ENCODE measurements at places on chromosomes 2 and 18.

DNA sequence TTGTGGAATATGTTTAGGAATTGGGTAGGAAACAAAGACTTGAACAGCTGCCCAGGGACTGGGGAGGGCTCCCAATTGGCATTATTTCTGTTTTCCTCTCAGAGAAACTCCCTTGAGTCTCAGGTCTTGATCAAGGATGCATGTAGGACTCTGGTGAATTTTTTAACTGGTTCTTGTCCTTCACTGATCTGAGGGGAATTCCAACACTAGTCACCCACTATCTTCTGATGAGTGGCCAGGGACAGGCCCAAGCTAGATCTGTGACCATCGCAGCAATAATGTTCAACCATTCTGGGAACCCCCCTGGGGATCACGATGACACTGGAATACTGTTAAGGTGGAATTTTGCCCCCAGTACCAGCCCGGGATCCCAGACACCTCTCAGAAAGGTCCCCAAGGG is 132.0 kb downstream of the SH3BP4 start:
- DNase-seq: no peak

GRCh38 chr18:57353940-57354461 is 1.6 kb downstream of the ST8SIA3 start:
- no peak for DNase-seq

DNA sequence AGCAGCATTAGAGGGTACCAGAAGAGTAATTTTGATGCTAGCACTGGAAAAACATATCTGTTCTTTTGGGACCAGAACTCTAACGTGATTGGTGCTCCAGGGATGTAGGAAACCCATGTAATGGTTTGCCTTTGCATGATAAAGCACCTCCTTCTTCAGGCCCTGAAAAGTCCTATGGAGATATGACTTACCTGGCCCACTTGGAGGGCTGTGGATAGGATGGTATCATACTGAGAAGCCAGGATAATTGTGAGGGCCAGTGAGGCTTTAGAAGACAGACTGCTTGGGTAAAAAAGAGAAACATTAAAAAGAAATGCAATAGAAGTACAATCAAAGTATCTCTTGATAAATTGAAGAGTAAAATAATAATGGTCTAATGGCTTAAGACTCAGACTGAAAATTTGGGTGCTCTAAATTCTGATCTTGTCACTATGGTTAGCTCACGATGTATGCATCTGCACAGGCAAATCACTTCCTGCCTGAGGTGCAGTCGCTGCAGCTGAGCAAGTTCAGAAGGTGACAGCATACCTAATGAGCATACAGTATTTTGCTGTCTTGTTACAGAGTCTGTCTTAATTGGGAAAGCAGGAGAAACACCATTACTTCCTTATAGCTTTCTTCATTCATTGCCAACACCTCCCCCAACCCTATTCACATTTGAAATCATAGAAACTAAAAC is 371.5 kb downstream of the NUP35 start:
- DNase-seq: no peak

DNA sequence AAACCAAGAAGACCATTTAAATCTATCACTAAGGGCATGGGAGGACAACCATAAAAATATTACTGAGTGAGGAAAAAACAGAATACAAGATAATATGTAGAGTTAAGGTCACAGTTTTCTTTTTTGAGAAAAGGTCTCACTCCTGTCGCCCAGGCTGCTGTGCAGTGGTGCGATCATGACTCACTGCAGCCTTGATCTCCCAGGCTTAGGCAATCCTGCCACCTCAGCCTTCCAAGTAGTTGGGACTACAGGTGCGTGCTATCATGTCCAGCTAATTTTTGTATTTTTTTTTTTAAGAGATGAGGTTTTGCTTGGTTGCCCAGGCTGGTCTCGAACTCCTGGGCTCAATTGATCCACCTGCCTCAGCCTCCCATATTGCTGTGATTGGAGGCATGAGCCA is 24.0 kb downstream of the POLR1A start:
- no peak for DNase-seq

- DNase-seq: no peak
These were observed 110.8 kb downstream of the NR4A2 start for GRCh38 chr2:156221703-156222102.

DNA sequence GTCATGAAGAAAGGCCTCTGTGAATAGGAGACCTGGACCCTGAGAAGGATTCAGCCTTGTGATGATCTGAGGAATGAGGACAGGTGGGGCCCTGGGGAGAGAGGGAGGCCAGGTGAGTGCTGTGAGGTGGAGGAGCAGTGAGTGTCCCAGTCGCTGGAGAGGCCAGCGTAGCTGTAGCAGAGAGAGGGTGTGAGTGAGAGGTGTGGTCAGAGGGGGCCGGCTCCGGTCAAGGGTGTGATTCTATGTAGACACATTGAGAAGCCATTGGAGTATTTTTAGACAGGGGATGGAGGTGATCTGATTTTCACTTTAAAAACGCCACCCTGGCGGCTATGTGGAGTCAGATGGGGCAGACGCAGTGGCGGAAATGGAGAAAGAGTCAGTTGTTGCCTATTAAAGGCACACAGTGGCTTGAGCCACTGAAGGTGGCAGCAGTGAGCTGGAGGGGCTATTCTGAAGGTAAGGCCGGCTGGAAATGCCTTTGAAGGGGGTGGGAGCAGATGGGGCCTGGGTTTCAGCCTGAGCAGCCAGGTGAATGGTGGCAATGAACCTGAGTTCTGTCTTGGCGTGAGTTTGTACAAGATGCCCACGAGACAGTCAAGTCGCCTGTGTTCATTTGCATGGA is 55.6 kb downstream of the GREB1 start:
- no peak for DNase-seq

GRCh38 chr2:98664323-98664722 is 55.9 kb downstream of the UNC50 start:
- no peak for DNase-seq

GRCh38 chr2:64943387-64944150 is 45.6 kb upstream of the SLC1A4 start:
- no peak for DNase-seq

DNA sequence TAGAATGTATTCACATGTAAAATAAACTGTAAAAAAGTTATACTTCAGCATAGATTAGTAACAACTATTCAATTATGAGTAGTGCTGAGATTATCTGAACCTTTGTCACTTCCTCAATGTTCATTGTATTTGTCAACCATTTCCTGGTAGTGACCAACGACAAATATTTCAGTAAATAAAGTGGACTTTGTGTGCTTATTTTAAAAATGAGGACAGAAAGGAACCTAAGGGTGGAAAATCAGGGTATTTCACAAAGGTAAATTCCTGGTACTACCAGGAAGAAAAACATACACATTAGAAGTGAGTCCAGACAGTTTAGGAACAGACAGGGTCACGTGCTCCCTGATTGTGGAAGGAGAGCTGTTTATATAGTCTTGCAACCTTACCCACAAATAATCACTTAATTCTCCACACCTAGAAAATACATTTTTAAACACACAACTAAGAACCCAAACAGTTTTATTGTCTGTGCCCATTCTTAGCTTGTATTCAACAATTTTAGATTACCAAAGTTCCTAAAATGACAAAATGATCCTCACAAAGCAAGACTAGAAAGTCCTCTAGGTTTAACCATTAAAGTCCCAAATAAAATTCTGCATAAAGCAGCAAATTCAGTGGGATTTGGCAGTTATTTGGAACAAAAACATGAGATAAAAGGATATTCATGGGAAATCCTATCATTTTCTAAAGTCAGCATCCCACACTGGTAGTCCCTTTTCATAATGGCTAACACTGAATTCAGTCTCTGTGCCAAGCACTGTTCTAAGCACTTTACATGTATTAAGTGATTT is 28.2 kb downstream of the PELI1 start:
- DNase-seq: no peak

- DNase-seq: no peak
These were observed 347.5 kb upstream of the SALL3 start for GRCh38 chr18:78632111-78632541.

DNA sequence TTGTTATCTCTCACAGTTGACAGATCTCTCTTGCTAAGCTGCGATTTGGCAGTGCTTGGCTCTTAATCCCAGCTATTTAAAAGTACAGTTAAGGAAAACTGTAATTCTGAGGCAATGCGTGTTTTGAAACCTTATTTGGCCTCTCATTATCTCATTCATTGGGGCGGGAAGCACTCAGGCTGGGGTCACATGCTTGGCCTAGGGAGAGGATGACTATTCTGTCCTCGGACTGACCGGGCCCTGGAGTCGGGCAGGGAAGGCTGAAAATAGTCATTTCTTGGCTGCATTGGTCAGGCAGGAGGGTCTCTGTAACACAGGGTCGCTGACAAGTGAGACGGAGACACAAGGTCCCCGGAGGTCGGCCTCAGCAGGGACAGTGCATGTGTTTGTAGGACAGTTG is 20.2 kb upstream of the EMILIN2 start:
- no peak for DNase-seq

- DNase-seq: no peak
These were observed 2.0 kb downstream of the SMAD2 start for GRCh38 chr18:47928466-47928865.

GRCh38 chr2:240441326-240441992 is 6.0 kb downstream of the GPC1 start:
- no peak for DNase-seq

- DNase-seq: no peak
These were observed 533.4 kb downstream of the NYAP2 start for GRCh38 chr2:225932811-225933413.

GRCh38 chr18:24936691-24937090 is 415.3 kb downstream of the ZNF521 start:
- no peak for DNase-seq

DNA sequence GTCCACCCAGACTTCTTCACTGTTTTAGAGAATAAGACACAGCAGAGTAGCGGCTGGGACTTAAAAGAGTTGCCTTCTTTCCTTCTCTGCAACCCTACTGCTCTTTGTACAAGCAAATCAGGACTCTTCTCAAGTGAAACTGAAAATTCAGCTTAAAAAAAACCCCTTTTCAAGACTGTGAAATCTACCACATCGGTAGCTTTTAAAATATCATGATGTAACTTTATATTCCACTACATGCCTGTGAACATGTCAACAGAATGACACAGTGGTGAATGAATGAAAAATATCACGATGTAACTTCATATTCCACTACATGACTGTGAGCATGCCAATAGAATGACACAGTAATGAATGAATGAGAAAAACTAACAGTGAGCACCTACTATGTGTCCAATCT is 53.4 kb downstream of the TCF4 start:
- DNase-seq: no peak

GRCh38 chr2:62536873-62537547 is 31.0 kb upstream of the TMEM17 start:
- DNase-seq: no peak

GRCh38 chr2:166230024-166230723 is 102.4 kb upstream of the SCN1A start:
- no peak for DNase-seq

GRCh38 chr2:26243470-26244308 is 743 bp downstream of the HADHA start:
- DNase-seq: no peak

DNA sequence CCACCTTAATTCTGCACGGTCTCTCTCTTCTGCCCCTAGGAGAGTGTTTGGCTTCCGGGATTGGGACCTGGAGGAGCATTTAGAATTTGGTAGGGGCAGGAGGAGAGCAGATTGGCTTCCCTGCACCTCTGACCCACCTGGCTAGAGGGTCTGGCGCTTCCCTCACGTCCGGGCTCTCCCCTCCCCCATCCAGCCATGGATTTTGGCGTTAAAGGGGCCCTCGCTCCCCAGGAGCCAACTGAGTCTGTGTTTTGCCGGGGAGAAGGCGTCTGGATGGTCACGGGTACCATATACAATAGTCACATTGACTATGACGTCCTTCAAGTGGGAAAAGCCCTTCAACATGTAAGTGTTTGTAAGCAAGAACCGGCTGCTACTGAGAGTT is 6.6 kb downstream of the HOXD3 start:
- DNase-seq: no peak

DNA sequence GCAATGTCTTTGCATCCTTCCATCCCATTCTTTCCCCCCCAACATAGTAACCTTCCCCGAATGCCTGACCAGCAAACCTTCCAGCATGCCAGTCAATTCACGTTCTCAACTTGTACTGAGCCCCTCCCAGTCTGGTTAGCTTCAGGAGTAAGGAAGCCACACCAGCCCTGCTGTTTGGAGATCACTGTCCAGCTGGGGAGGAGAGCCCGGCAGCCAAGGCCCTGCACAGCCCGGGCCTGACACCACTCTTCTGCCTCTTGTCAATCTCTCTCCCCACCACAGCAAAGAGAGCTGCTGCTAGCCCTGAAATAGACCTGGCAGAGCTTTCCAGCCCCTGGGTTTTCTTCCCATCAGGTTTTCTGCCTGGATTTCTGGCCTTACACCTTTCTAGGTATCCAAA is 185.8 kb upstream of the ID2 start:
- no peak for DNase-seq

DNA sequence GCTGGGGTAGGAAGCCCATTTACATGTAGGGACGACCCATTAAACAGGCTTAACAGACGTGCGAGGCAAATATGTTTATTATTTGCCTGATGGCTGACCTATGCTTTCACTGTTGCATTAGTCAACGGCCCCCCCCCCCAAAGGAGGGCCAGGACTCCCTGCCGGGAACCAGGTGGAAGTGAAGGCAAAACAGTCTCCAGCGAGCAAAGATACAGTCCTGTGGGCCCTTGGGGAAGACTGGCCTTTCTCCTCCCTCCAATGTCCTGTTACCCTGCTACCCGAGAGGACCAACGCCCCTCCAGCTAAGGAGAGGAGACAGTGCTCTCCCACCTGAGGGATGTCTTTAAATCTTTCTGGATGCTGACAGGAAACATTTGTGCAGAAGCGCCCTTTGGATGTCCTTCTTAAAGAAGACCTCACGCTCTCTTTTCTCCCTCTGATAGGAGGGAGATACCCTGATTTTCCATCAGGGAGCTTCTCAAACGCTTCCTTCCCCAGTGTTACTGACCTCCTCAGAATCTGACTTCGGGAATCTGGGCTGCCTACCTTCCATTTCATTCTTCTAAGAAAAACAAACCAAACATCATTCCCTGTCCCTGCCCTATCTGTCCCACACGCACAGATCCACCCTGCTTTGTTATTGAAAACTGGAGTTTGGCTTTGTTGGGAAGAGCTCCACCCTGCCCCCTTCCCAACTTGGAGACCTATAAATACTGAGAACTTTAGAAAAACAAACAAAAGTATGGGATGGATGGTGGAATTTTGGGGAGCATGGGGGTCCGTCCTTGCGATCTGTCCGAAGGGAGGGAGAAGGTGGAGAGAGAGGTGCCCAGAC is 135.9 kb upstream of the SIX3 start:
- DNase-seq: no peak

- no peak for DNase-seq
These were observed 104.4 kb upstream of the SALL3 start for GRCh38 chr18:78875016-78875777.

GRCh38 chr2:158795195-158795924 is at the start of gene DAPL1:
Gene DAPL1 (plus strand): TSS chr2:158795317. CDS start chr2:158795373, 56 bp downstream.
- DNase-seq: no peak

GRCh38 chr2:238874330-238875050 is 26.6 kb downstream of the TWIST2 start:
- DNase-seq: no peak

GRCh38 chr2:111534910-111535352 is 349.1 kb downstream of the ANAPC1 start:
- DNase-seq: no peak

DNA sequence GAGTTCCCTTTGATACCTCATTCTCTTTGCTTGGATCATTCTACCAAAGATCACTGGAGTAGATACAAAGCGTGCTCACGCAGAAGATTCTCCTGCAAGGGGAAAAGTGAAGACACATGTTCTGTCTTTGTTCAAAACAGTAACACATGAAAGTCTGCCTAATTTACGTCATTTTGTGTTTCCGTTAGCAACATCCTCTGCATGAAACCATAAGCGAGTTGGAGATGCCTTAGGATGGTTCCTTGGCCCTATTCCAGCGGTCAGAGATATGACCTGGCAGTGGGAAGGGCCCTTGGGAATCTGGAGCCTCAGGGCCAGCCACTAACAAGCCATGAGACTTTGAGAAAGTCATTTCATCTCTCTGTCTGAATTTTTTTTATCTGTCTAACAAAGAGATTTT is 180.9 kb upstream of the TWIST2 start:
- no peak for DNase-seq
